ENCODE measurements at places on chromosomes 5 and 9.

DNA sequence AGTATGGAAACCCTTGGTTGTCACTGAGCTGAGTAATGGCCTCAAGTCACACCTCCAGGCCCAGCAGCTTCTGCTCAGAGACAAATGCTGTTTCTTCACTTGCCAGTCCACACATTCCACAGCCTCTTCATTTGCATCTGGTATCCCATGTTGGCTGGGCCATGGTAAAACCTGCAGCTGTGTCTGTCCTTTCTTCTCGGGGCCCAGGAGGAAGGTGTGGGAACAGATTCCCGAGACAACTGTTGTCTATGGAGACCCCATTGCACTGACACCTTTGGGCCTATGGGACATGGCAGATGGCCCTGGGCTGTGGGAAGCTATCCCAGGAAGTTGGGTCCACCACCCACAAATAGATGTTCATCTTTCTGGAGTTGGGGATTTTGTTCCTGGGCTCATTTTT lies 85.1 kb downstream of the MACROH2A1 start:
- no peak for DNase-seq

GRCh38 chr5:14659821-14660607 lies 4.5 kb upstream of the OTULIN start:
- no peak for DNase-seq

DNA sequence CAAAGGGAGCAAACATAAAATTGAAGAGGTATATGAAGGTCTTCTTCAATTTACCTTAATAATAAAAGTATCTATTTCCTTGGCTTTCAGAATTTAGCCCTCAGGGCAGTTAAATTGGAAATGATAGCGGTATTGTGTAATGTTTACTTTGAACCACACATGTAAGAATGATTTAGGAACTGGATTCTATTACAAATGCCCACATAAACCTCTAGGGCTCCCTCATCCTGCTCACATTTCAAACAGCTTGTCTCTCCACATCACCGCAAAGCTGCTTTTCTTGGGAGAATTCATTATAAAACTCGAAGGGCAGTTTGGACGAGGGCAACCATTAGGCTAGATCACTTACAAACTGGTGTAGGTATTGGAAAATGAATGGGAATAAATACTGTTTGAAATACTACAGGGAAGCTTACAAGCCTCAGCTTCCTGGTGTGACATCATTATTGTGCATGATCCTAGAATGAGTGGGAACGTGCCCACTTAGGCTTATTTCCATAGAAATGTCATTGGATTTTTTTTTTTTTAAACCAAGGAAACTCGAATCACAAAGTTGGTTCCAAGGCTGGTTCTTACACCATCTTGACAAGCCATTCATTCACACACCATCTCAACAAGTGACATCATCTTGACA lies 47.3 kb downstream of the MTRR start:
- DNase-seq: no peak

DNA sequence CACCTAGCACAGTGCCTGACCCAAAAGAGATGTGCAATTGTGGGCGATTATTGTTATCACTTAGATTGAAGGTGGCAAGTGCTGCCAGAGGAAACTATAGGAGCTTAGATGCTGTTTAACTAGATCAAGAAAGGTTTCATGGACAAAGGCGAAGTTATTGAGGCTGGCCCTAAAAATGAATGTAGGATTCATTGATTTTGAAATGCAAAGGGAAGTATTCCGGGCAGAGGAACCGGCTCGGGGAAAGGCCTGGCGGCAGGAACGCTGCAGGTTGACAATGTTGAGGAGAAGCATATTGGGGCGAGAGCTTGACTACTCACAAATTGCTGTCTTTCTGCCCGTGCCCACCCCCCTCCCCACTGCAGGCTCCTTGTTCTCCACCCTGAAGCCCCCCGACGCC lies 37.4 kb upstream of the TTC1 start:
- no peak for DNase-seq

- DNase-seq: no peak
Observed at GRCh38 chr5:13814301-13814700, 130.2 kb downstream of the DNAH5 start.

GRCh38 chr5:143343042-143343441 lies 60.4 kb downstream of the NR3C1 start:
- no peak for DNase-seq

GRCh38 chr5:151676314-151676712 lies 10.4 kb downstream of the SPARC start:
- DNase-seq: no peak

DNA sequence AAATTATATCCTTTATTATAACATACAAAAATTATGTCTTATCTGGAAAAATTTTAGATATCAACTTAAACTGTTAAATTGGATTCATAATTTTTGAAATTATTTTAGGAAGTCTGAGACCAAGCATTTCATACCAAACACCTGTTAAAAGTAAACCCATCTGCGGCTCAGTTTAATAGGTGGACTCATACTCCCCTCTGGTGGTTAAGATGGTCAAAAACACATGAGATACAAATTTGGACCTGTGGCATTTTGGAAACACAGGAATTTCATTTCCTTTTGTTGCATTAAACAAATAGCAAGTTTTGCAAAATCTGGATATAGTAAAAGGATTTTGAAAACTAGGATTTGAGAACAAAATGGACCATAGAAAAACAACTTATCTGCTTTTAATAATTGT lies 53.7 kb downstream of the RGMB start:
- no peak for DNase-seq
